Heart right ventricle (tissue), 16 donors: ENCODE measurements at places on chromosomes 3 and 15. TPM values are rescaled to one million over a fixed set of nuclear protein-coding genes. Genes with fewer than 3 reads are reported as not detected.

SLC28A1 gene
- total RNA-seq, result 2.1 TPM

HTR3C gene
- not detected for total RNA-seq

NRG4 gene
- not detected for total RNA-seq

PEAK1 gene
- 68.1 TPM for total RNA-seq

APBA2 gene
- total RNA-seq, result 0.21 TPM

CCR4 gene
- total RNA-seq, result not detected

GOLGA6A gene
- not detected for total RNA-seq

P2RY1 gene
- 4.3 TPM for total RNA-seq

HCN4 gene
- total RNA-seq, result 24.9 TPM

C3orf70 gene
- 1.7 TPM for total RNA-seq

C3orf80 gene
- total RNA-seq, result 0.21 TPM

- DNase-seq, result peak; percentile 60
These were observed 9.7 kb upstream of the NCKIPSD start for GRCh38 chr3:48695393-48695753.

DNA sequence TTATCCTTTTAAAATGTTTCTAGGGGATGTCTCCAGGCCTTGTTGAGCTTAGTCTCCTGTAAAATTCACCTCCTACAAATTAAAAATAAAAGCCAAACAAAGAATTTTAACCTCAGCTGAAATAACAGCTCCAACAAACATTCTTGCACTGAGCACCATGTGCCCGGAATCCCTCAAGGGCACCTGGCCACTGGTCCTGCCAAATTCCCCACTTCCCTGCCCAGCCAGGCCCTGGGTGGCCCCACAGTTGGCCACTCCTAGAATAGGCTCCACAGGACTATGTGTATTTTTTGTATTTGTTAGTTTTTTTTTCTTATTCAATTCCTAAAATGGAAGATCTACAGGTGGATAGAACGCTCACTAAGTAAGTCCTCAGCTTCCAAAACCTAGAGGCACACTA is 33.1 kb upstream of the PLA2G4E start:
- no peak for DNase-seq

DNA sequence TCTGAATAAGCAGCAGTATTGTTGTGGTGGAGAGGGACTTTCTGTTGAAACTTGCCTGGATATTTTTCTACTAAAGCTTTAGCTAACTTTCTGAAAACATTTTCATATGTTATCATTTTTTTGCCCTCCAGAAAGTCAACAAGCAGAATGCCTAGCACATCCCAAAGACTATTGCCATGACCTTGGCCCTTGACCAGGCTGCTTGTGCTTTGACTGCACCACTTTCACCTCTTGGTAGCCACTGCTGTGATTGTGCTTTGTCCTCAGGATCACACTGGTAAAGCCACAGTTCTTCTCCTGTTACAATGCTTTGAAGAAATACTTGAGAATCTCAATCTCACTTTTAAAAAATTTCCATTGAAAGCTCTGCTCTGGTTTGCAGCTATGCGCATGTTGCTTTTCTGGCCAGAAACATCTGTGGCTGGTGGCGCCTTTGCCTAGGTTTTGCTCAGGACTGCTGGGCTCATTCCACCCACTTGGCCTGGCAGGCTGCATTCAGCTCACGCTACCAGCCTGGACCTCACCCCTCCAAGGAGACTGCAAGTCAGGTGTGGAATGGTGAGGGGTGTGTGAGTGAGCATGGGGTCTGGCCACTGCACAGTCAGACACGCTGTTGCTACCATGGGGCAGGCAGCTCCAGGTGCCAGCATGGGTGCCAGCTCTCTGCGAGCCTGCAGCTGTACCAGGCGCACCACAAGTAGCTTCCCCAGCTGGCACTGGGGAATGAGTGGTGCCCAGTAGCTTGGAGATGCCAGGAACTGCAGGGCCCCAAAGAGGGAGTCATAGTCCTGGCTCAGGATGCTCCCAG is 89.8 kb upstream of the TNFSF10 start:
- DNase-seq, result no peak

- DNase-seq, result no peak
These were observed 355.6 kb upstream of the THRB start for GRCh38 chr3:24850245-24850644.

DNA sequence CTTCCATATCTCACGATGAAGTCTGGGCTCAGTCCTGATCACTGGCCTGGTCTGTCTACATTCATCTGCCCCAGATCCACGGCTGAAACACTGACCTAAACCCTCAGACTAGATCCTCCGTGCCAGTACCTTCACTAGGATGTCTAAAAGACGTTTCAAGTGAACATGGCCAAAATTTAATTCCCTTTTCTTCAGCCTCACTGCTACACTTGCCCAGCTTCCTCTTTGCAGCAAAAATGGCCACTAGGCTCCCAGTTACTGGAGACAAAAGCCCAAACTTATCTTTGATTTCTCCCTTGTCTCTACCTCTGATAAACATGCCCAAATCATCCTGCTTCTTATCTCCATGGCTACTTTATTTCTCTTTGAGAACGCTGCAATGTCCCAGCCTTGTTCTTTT is 1.7 kb downstream of the RASSF1 start:
- DNase-seq, result no peak

DNA sequence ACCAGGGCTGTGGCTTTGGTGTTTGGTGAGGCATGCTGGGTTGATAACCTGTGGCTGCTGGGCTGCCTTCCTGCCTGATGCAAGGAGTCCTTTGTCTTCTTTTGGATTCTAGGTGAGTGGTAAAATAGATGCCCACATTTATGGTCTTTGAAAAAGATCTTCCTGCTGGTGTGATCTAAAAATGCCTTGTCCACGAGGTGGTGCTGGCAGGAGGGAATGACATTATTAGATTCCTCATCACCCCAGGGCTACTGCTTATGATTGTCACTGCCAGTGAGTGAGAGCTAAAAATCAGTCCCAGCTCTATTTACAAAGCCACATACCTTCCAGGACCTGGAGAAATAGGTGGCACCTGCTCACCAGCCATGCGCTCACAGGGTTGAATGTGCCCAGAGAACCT is 355.5 kb upstream of the ROPN1 start:
- no peak for DNase-seq

- DNase-seq, result no peak
These were observed 7.9 kb downstream of the FAH start for GRCh38 chr15:80160570-80161156.

GRCh38 chr3:59811160-59811559 is 761.3 kb upstream of the CFAP20DC start:
- no peak for DNase-seq

GRCh38 chr3:25697553-25697952 is 32.8 kb upstream of the TOP2B start:
- DNase-seq, result no peak

DNA sequence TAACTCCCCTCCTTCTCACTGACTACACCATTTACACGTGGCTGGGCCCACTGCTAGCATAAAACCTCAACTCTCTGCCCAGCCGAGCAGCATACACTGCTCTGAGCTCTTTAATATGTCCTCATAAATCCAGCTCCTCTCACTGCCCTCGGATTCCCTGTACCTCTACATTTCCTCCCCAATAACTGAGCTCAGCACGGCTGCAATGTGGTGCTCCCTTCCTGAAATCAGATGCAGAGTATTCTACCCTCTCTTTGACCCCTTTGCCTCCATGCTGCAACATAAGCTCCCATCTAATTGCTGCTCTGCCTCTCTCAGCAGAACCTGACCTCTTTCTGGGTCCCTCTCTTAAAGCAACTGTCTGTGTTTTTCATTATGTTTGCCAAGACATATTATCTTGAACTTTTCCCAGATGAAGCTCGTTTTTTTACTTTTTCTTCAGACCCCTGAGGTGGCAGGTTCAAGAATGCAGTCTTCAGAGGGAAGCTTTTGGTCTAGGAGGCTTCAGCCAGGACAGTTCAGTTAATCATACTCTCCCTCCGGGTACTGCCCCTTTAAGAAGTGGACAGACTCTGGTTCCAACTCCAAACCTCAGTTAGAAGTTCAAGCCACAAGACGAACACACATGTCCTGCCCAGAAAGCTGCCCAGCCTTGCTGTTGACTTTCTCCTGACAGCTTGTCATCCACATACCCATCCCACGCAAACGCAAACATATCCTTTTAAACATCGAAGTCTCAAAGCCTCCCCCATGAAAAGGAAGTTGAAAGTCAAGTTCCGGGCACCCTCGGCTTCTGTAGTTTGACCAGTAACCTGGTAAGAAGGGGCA is 81.1 kb upstream of the NEO1 start:
- DNase-seq, result no peak

- DNase-seq, result no peak
These were observed 23.9 kb downstream of the LIPH start for GRCh38 chr3:185528532-185528931.

DNA sequence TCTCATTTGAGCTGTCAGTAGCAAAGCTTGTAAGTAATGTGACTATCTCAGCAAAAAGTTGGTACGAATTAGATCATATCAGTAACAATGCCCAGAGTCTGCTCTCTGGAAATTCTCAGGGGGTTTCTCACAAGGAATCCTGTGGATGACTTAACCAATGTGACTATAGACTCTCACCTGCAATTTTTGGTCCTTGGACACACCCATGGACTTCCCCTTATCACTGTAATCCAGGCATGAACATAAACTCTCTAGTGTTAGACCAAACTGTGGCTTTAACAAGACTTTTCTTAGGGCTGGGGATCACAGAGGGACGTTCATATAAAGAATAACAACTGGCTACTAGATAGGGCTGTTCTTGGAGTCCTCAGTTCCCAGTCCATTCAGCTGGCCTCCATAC is 3.9 kb upstream of the ZNF80 start:
- no peak for DNase-seq

- no peak for DNase-seq
These were observed 12.4 kb upstream of the USP3 start for GRCh38 chr15:63491979-63492378.

DNA sequence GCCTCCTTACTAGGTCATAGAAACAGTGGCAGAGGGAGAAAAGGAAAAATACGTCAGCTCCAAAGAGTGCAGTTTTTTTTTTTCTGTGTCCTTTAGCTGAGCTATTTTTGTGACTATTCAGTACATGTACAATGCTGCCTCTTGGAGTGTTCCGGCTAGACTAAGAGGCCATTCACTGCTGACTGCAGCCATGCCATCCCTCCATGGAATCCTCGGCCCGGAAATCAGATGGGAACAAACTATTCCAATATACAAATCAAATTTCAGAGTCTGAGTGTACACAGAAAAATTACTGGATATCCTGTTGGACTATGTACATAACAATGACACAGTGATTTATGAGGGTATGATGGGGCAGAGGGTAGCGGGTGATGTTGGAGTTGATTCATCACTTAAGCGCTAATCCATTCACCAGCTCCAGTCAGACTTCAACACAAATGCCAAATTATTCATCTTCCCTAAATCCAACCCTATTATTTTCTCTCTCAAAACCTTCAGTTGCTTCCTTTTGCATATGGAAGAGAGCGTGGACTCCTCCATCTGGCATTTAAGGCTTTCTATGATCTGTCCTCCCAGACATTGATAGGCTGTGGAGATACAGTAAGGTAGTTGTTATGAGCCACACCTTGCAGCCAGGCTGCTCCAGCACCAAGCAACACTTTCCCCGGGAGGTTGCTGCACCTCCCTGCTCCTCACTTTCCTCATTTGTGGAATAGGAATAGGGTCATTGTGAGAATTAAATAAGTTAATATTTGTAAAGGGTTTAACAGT is 109.1 kb downstream of the LPP start:
- peak; percentile 62 for DNase-seq

DNA sequence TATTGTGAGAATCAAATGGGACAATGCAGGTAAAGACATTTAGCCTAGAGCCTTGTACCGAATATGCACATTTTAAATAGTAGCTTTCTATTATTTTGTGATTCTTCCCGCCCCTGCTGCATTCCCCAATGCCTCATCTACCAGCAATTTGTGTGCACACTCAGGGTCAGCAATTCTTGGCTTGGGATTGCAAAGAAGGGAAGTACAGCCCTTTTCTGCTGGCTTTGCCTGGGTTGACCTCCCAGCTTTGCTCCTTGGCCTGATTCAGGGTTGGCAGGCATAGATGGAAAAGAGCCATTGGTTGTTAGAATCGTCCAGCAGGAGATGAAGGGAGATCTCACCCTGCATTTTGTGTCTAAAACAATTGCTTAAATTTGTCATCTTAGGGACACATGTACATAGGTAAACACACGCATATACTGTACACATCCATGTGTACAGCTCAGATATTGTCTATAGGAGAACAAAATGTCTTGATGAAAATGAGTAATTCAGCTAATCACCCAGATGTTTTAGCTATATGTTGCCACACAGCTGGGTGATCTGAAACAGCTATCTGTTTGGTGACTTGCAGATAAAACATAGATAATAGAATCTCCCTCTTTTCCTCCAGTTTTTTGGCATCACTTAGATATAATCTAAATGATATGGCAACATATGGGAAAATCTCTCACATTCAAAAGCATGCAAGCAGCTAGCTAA is 340.9 kb upstream of the TBL1XR1 start:
- peak; percentile 72 for DNase-seq

GRCh38 chr15:77009646-77010311 is 14.9 kb downstream of the PSTPIP1 start:
- DNase-seq, result no peak

DNA sequence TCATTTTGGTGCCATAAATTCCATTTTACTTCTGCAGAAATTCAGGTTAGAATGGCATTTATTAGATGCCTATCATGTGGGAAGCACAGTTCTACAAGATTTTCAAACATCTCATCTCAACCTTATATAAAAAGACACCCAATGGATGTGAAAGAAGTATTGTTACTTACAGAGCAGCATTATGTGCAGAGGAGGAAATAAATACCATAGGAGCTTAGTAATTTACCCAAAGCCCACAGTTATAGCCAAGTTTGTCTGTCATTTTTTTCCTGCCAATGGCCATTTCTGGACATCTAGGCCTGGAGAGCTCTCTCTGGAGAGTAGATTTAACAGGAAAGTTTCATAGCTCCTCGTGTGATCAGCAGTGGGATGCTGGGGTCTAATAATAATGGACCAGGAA is 659.4 kb upstream of the NAALADL2 start:
- DNase-seq, result no peak

DNA sequence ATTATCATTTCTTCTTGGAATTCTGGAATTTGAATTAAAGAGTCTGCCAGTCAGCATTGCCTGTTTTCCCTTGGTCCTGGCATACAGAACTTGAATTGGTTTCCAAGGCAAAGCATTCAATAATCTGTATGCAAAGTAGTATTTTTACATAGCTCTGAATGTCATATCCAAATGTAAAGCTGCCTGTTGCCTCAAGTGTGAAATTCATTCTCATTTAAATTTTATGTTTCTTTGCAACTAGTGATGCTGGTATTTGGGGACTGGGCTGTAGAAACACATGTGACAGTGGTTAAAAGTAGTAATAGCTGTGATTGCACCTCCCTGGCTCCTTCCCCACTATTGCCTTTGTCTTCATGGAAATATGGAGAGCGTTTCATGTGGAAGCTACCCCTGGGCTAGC is 743.9 kb upstream of the GOLIM4 start:
- DNase-seq, result no peak

GRCh38 chr3:126553284-126554084 is 5.2 kb downstream of the C3orf22 start:
- no peak for DNase-seq
